ENCODE measurements at places on chromosomes 13 and 19.

DNA sequence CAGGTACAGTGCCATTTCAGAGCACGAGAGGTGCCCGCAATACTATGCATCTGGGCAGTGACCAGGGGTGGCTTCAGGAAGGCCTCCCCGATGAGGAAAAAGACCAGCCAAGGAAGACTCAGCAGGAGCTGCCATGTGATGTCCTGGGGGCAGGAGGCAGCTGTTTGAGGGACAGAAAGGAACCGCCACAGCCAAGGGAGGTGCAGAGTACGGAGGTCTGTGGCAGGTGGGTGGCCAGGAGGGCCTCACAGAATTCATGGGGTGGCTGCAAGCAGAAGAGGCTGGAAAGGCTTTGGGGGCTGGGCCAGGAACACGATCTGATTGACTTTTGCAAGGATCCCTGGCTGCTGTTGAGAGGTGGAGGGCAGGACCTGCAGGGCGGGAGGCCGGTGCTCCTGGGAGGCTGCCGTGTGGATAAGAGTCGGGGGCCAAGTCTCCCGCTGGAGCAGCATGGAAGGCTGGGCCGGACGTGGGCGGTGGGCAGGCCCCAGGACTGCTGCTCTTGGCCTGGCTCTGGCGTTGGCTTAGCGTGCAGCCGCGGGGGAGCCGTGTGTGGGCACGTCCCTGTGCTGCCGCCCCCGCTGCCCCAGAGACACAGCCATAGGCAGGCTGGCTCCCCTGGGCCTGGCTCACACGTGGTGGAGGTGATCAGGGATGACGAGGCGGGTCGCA, 29.1 kb downstream of the CEBPA start:
- DNase-seq, result no peak

GRCh38 chr13:33571618-33572017, 246.3 kb upstream of the RFC3 start:
- no peak for DNase-seq

DNA sequence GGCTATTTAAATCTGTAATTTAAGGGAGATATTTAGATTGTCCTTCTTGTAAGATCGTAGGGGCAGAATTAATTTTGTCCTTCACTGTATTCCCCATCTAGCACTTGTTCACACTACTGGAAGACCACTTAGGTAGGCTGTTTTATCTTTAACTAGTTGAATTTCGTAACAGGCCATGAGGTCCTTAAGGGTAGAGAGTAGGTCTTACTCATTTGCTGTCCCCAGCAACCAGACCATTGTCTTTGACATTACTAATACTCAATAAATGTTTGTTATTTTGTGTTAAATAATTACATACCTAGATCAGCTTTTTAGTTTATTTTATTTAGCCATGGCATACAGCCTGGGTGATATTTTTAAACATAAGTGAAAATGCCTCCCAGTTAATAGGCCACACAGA, 177.1 kb downstream of the PCCA start:
- DNase-seq, result no peak

DNA sequence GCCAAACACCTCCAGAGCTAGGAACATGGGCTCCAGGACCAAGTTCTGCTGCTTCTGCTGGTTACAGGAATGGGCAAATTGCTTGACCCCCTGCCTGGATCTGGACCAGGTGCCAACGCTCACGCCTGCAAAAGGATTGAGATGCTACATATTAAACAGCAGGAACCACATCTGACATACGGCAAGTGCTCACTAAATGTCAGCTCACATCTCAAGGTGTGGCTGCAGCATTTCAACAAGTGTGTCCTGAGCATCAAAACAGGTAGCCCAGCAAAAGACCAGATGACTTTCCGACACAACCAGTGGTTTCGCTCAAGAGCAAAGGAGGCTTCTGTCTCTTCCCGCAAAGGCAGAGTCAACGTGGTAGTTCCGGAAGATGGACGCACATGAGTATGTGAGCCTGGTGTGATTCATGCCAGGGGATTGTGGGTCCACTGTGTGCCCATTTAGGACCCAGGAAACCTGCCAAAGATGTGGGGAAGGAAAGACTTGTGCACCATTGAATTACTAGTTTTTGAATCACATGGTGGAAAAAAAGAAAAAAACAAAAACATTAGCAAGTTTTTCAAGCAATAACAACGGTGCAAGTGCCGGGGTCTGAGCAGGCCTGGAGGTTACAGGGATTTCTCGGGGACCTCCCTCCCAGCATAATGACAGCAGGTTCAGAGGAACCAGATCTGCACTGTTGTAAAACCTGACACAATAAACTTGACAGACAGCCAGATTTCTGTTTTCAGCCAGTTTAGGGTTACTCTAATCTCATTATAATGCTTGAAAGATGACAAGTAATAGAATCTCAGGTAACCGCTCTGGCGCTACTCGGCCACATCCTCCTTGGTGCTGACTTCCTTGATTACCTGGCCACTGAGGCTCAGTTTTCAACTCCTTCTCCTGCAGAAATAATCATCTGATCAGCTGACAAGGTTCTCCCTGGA, 77.9 kb downstream of the SOX1 start:
- DNase-seq, result no peak

GRCh38 chr19:48448563-48448962, 2.8 kb downstream of the GRWD1 start:
- no peak for DNase-seq

- no peak for DNase-seq
Measured at GRCh38 chr13:100646030-100646673, 28.4 kb downstream of the TMTC4 start.

- no peak for DNase-seq
Measured at GRCh38 chr13:112968910-112969691, at the start of gene MCF2L. Gene MCF2L (plus strand): TSS chr13:112969214. CDS start chr13:112969380, 166 bp downstream.

DNA sequence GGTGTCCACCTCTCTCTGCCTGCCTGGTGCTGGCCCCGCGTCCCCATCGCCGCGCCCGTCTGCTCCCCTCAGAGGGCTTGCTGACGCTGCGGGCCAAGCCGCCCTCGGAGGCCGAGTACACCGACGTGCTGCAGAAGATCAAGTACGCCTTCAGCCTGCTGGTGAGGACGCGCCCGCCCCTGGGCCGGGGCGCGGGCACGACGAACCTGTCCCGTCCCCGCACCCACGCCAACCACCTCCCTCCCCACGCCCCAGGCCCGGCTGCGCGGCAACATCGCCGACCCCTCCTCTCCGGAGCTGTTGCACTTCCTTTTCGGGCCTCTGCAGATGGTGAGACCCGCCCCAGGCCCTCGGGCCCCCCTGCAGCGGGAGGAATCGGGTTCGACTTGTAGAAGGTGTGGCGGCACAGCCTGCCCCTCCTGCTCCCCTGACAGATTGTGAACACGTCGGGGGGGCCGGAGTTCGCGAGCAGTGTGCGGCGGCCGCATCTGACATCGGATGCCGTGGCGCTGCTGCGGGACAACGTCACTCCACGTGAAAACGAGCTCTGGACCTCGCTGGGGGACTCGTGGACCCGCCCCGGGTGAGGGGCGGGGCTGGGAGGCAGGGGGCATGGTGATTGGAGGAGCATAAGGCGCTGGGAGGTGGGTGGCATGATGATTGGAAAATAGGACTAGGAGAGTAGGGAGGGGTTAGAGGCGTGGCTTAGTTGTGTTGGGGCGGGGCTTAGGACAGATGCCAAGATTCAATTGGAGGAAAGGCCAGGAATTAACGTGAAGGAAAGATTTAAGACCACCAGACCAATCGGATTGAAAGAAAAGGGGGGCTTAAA, 6.6 kb downstream of the EPS8L1 start:
- DNase-seq, result no peak

DNA sequence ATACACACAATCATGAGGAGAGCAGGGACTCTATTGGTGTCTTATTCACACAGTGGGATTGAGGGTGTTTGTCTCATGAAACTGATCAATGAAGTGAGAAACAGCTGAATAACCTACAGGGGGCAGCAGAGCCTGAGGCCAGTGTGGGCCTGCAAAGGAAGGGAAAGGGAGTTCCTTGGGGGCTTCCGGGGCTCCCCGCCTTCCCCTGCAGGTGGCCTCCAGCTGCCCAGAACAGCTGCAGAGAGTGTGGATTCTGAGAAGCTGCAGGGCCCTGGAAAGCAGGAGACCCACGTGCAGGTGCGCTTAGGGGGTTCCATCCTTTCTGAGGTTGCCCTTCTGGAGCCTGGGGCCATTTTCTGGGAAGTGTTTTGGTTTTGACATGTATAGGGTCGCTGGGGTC, 20.1 kb downstream of the ZNF763 start:
- DNase-seq, result no peak

DNA sequence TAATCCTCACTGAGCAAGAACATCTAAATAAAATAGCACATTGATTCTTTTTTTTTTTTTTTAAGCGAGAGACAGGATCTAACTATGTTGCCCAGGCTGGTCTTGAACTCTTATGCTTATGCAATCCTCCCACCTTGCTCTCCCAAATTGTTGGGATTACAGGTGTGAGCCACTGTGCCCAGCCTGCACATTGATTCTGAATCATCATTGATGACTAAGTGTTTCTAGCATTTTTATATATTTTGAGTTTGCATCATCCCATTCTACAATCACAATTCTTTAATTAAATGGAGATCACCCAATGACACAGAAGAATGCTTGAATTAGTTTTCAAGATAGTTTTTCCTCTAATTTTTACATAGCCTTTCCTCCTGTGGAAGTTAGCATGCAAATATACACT, 354.1 kb downstream of the KLF5 start:
- DNase-seq, result no peak

- DNase-seq, result no peak
Measured at GRCh38 chr19:35141837-35142605, 1.0 kb upstream of the FXYD7 start.

DNA sequence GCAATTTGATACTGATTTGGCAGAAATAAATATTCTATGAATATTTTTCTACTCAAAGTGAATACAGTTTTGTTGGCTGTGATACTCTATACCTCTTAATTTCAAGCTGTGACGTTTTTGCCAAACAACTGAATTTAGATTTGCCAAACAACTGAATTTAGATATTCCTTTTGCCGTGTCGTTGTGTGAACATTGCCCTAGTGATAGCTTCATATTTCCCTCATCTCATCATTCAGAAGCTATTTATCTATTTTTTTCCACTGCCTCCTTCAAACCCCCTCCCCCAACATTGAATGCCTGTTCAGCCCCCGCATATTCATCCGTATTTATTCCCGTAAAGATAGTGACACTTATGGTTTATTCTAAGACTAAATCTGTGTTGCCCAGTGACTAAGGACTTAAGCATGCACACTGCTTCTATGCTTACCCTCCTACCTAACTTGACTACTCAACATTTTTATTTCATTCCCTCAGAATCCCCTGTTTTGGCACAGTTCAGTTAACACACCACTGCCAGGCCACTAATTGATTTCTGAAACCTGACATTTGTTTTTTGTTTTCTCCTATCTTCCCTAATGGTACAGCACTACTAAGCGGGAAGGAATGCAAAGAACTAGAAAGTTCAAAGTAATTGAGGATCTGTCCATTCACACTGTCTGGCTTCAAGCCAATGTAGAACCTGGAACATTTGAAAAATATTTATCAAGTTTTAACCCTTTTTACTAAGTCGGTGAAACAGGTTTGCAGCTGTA, 2.8 kb upstream of the KLF5 start:
- no peak for DNase-seq

- no peak for DNase-seq
Measured at GRCh38 chr13:46605825-46606554, 53.0 kb downstream of the LRCH1 start.

GRCh38 chr13:65825039-65825438, 1405.1 kb downstream of the PCDH9 start:
- no peak for DNase-seq

- no peak for DNase-seq
Measured at GRCh38 chr13:58239774-58240268, 608.3 kb downstream of the PCDH17 start.

- DNase-seq, result no peak
Measured at GRCh38 chr13:43297967-43298678, 274.7 kb downstream of the DNAJC15 start.

- DNase-seq, result no peak
Measured at GRCh38 chr13:62747629-62748028, 1332.0 kb upstream of the PCDH20 start.

DNA sequence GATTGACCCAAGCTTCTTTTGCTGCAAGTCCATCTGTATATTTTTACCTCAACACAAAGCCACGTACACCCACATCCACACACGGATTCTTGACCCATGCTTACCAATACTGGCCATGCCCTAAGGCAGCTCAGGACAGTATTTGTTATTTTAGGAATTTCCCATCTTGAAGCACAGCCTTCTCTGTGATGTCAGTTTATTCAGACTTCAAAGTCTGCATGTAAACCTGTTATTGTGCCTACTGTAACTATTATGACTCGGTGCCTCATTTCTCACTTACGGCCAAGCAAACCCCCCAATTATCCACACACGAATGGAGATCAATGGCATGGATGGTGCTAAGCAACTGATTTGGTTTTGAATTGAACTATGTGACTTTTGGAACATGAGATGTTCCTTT, 17.5 kb downstream of the CLDN10 start:
- no peak for DNase-seq

- DNase-seq, result no peak
Measured at GRCh38 chr13:64414381-64414780, 2815.8 kb downstream of the PCDH9 start.

DNA sequence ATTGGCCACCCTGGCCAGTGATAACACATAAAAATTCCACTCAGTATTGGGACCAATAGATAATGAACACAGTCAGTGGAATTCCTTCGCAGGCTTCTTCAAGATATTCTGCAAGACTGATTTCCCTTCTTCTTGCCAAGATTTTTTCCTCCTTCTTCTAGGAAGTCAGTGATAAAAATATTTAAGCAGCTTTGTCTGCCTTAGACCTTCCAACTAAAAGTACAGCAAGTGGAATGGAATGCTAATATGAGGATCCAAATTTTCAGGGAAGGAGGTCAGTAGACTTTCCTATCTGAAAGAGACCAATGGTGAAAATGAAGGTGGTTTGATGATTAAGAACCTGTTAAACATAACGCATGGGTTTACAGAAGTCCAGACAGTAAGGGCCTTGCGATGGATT, 9.6 kb downstream of the STARD13 start:
- DNase-seq, result no peak
